ENCODE measurements at places on chromosomes 4 and X.

DNA sequence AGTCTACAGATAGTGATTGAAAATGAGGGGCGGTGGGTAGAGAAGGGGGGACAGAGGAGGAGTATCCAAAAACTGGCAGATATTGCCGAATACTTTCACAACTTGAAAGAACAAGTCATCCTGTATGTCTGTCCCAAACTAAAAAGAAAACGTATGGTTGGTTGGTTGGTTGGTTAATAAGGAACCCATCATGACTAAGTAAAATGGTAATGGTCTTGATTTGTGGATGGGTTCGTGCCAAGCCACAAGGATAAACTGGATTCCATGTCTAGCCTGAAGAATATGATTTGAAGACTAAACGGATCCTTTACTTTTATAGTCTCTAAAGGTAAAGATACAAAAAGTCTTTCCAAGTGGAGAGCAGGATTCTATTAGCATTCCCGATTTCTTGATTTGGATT lies 208.4 kb downstream of the DCLK2 start:
- DNase-seq = no peak

DNA sequence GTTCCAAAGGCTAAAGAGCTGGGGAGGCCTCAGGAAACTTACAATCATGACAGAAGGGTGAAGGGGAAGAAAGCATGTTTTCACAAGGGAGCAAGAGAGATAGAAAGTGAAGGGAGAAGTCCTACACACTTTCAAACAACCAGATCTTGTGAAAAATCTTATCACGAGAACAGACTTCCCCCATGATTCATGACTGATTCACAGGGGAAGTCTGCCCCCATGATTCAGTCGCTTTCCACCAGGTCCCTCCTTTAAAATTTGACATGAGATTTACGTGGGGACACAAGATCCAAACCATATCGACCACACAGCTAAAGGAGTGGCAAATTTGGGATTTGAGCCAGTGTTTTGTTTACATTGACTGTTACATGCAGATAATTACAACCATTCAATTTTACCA lies 971.1 kb upstream of the HS3ST1 start:
- no peak for DNase-seq

DNA sequence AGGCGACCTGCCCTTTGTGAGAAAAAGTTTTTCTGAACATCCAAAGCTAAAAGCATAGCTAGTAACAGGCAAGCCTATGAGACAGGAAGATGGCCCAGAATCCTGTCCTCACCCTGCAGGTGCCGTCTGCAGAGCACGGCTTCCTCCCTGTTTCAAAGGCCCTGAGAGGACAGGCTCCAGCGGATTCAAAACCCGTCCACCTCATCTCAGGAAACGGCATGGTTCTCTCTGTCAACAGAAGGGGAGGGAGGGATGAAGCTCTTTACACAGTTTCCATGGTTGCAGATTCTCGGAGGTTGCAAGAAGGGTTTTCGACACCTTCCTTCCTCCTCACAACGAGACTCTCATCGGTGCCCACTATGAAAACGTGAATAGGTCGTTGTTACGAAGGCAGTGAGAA lies 8.3 kb downstream of the PPP2R3B start:
- DNase-seq = no peak

DNA sequence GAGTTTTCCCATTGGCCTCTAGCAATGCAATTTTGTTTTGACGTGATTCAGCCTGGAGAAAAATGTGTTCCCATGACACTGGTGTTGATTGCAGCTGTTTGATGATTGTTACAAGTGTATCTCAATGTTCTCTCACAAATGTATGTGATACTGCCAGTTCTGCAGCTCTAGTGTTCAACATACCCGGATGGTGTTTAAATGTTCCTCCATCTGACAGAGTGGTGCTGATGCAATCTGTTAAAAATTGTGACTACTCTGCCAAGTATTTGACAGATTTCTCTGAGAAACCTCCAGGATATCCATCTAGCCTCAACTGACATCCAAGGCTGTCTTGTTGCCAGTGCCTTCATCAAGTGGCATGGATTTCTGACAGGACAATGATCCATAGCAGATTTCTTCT lies 657.2 kb upstream of the DIAPH2 start:
- no peak for DNase-seq

GRCh38 chrX:56233682-56234081 lies 1.5 kb downstream of the KLF8 start:
- DNase-seq = no peak

Data from neuronal stem cell (in vitro differentiated cells).